ENCODE measurements at places on chromosomes 5 and 9.

- DNase-seq, result no peak
Observed at GRCh38 chr9:103364753-103365152, 369.6 kb downstream of the CYLC2 start.

DNA sequence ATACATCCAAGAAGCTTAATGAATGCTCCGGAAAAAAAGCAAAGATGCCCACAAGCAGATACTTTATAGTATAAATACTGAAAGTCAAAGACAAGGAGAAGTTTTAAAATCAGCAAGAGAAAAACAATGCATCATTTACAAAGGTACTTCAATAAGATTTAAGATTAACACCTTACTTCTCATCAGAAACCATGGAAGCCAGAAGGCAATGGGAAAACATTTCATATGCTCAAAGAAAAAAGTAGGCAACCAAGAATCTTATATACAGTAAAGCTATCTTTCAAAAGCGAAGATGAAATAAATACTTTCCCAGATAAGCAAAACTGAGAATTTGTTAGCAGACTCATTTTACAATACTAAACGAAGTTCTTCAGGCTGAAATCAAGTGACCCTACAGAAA is 51.1 kb downstream of the ABHD17B start:
- DNase-seq, result no peak

DNA sequence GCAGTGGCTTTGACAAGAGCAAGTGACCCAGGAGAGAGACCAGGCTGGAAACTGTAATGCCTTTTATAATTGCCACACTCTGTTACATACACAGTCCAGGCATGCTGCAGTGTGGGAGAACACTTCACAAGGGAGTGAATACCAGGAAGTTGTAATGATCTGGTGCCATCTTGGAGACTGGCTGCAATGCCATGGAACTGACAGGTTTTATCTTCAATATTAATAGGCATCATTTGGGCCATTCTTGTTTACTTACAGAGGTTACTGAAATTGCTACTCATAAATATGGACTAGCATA is 274.3 kb downstream of the AUH start:
- no peak for DNase-seq

GRCh38 chr9:106707738-106708474 is 155.1 kb upstream of the ZNF462 start:
- no peak for DNase-seq

- no peak for DNase-seq
Observed at GRCh38 chr5:139038613-139039305, 159.4 kb downstream of the SIL1 start.

- DNase-seq, result no peak
Observed at GRCh38 chr5:147901599-147902039, 4.7 kb downstream of the C5orf46 start.

- DNase-seq, result no peak
Observed at GRCh38 chr5:169389318-169389717, 88.4 kb upstream of the SLIT3 start.
